Activated T-helper 1 cell treated with anti-CD3 and anti-CD28 coated beads, Interleukin-2, amount 50 U/mL, for 16 hours (primary cell): ENCODE measurements at places on chromosomes 16 and 17.

DNA sequence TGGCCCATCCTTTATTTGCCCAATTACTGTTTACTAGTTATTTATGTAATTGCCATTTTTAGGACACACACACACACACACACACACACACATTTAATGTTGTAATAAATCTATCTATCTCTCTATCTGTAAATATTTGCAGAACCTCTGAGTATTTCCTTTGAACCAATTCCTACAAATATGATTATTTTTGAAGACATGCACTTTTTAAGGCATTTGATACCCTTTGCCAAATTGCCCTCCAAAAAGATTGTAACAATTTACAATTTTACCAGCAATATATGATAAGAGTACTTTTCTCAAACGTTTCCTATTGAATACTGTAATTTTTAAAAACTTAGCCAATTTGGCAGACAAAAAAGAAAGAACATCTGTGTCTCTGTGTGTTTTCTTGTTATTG is 143.8 kb upstream of the FOXF1 start:
- no peak for DNase-seq

DNA sequence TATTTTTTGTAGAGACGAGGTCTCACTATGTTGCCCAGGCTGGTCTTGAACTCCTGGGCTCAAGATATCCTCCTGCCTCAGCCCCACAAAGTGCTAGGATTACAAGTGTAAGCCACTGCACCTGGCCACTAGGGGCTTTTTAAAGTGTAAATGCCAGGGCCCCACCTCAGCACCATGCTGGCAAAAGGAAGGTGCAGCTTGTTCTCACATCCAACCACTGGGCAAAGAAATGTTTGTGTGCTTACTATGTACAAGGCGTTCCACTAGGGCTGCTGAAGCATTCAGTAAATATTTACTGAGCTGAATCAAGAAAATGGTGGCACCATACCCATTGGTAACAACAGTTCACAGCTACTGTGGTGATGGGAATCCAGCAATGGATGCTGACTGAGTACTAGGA is 22.6 kb downstream of the COG1 start:
- no peak for DNase-seq

DNA sequence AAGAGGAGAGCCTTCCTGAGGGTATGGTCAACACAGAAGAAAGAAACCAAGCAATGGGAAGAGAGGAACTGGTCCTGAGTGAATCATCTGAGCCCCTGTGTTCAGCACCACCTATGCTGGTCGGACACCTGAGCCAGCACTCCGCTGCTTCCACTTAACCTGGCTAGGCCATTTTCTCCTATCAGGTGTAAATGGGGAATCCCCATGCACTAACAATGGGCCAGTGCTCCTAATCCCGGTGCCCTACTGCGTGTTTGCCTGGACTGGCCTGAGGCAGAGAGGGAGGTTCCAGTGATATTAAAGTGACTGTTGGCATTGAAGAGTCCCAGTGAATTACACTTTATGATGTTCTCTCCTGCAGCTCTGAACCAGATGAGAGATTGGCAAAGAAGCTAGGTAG is 34.4 kb upstream of the XYLT2 start:
- no peak for DNase-seq

DNA sequence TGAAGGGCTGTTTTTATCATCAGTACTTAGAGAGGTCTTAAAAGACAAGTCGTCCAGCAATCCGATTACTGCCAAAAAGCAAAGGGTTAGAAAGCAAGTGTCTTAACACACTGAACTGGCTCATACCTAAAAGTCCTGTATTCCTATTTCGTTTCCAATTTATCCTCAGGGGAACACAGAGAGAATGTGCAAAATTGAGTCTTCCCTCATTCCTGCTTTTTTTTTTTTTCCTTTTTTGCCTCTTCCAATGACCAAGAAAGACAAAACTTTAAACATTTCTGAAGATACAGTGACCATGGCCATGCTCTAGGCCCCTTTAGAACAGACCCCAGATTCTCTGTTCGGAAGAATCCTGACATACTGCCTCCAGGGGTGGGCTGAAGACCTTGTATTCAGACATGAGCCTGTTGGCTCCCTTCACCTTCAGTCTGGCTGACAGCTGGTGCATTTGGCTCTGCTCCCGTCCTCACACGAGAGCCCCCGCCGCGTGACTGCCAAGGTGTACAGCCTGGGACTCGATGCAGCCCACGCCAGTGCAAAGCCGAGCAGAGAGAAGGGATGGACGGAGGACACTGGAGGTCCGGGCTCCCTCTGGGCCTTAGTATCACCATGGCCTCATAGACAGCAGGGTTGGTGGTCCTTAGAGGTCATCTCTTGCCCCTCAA is 47.0 kb downstream of the COTL1 start:
- DNase-seq = no peak

DNA sequence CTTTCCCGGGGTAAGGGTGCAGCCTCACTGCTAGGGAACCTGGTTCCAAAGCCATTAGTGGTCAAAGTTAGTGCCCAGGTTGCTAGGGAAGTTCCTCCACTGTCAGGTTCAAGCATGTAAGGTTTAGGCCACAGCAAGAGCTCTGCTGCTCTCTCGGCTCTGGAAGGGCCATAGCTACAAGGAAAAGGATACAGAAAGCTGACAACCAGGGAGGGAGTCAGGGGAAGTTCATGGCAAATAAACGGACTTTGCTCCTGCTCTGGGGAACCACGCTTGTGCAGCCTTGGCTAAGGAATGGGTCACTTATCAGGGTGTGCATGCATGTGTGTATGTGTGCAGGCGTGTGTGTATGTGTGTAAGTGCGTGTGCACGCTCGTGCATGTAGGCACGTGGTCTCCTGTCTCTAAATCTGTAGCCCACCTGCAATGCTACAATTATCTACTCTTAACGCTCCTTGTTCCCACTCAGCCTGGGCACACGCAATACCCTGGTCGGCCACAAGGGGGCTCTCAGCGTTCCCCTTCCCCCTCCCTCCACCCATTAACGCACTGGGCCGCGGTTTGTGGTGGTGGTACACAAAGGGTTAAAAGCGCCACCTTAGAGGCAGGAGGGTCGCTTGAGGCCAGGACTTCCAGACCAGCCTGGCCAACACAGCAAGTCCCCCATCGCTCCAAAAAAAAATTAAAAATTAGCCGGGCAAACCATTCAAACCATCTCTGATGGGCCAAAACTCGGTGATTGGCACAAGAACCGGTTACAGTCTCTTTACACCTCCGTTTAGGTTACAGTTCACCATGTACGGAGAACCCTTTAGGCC is 48.4 kb upstream of the KDM8 start:
- DNase-seq = peak; percentile 55

GRCh38 chr17:40559954-40560591 is 5.2 kb downstream of the CCR7 start:
- peak; percentile 74 for DNase-seq

DNA sequence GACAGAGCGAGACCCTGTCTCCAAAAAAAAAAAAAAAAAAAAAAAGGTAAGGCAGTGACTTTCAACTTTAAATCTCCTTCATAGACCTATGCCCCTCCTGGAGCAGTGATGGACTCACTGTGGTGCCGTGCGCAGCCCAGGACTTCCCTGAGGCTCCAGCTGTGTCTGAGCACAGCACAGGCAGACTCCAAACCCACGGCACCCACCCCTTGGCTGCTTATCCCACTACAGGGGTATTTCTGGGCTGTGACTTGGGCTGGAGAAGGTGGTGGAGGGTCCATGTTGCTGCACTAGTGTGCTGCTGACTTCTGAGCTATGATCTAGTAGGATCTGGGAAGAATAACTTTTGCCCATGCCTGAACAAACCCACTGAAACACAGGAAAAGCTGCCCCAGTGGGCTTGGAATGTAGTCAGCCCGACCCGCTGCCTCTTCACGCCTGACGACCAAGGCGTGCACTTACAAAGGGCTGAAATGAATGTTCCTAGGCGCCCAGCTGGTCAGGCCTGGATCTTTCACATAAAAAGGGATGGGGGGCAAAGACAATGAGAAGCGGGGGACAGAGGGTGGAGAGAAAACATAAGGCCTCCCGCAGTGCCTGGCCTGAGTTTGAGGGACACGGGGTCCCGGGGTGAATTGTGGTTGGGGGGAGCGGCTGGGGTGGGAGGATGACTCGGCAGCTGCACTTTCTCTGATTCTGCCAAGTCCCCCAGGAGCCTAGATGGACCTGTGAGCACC is 83.0 kb downstream of the IRF8 start:
- no peak for DNase-seq

GRCh38 chr16:3183445-3184139 is 4.4 kb upstream of the OR1F1 start:
- no peak for DNase-seq

DNA sequence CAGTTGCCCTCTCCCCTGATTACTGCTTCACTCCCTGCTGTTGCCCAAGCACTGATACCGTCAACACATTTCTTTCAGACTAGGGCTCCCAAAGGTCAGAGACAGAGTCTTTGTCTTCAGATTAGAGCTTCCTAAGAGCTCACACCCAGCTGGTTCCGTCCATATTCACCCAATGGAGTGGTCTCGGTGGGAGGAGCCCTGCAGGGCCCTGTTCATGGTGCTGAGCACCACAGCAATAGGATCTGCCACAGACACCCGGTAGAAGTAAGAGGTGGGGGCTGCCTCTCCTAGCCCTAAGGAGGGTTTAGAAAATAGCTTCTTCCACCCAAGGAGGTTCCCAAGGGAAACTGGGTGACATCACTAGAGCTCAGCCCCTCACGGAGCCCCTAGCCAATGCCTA is 128.3 kb downstream of the CCDC144A start:
- no peak for DNase-seq

GRCh38 chr16:10756574-10756973 is 12.9 kb downstream of the NUBP1 start:
- no peak for DNase-seq

DNA sequence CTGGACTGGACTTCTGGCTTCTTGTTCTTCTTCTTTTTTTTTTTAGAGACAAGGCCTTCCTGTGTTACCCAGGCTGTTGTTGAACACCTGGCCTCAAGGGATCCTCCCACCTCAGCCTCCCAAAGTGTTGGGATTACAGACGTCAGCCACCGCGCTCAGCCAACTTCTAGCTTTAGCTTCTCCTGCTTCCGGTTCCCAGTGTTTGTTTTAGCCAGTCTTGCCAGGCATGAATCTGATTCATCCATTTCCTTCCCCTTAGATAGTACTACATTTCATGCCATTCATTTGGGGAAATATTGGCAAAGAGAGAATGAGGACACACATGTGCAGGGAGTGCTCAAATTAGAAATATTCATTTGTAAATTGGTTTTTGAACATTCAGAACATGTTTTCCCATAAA is 12.1 kb upstream of the NDUFAB1 start:
- DNase-seq = no peak

DNA sequence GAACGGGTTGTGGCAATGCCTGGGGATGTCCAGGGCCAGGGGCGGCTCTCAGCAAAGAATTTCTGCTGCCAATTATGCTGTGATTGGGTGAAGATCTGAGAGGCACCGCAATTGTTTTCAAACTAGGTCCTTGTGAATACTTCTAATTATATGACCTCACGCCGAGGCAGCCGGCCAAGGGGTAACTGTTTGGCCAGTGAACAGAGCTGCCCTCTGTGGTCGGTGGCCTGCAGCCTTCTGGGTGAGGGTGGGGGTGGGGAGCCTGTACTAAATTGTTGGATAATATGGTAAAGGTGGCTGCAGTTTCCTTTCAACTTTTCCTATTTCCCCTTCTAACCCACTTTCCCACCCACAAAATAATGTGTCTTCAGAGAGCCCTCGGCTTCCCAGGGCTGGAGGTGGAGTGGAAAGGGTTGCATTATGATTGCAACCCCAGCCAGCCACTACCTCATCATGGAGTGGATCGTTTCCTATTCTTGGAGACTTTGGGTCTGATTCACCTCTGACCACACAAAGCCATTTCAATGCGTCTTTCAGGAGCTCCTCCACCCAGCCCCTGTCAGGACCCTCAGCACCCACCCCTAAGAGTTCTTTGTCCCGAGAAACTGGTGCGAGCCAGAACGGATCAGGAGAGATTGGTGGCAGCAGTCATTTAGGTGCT is 2.0 kb upstream of the DNAI2 start:
- DNase-seq = no peak

GRCh38 chr16:65283181-65283651 is 161.4 kb upstream of the CDH11 start:
- DNase-seq = no peak

- DNase-seq = no peak
Observed at GRCh38 chr16:89443727-89444084, 46.7 kb downstream of the ANKRD11 start.

DNA sequence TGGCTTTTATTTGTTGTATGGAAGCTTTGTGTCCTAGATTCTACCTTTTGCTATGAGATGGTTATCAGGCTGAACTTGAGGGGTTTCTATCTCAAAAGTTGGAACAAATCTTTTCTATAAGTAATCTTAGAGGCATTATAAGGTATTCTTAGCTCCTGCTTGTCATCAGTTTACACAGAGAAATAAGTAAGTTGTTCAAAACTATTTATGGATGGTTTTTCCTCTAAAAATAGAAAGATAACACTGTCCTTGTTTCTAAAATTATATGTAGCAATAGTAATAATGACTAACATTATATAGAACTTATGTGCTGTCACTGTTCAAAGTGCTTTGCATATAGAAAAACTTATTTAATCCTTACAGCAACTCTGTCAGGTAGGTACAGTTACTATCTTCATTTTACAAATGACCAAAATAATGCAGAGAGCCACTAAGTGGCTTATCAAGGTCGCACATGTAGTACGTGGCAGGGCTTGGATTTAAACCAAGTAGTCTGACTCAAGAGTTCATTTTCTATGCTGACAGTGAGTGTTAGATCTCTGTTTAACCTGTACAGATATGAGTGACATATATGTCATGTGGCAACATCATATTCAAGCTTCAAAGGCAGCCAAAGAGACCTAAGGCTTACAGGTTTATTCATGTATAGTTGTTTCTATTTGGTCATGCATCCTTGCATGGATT is 59.0 kb downstream of the PHKB start:
- no peak for DNase-seq
